ENCODE measurements at places on chromosomes 16 and 17. TPM values are rescaled to one million over a fixed set of nuclear protein-coding genes. Genes with fewer than 3 reads are reported as not detected.

Gene NLRC3
- 94.6 TPM for total RNA-seq

Gene PIRT
- total RNA-seq = not detected

Gene TNK1
- 2.6 TPM for total RNA-seq

Gene CD300C
- 0.47 TPM for total RNA-seq

Gene KRTAP16-1
- not detected for total RNA-seq

Gene PYDC1
- not detected for total RNA-seq

GRCh38 chr17:56570199-56570598, 23.3 kb upstream of the NOG start:
- peaks cover 6% of the 10 kb centered on the region for H3K27me3 ChIP-seq
- no peak for DNase-seq
- H3K27ac ChIP-seq = no peak overlapping the region

- peaks cover 6% of the 10 kb centered on the region for H3K36me3 ChIP-seq
- no peak for DNase-seq
- H3K4me3 ChIP-seq = peak overlapping the region; percentile 19
- H3K27ac ChIP-seq = no peak overlapping the region
Observed at GRCh38 chr16:85550953-85551924, 61.9 kb upstream of the GSE1 start.

- H3K27me3 ChIP-seq = peaks cover 4% of the 10 kb centered on the region
- H3K27ac ChIP-seq = no peak overlapping the region
- no peak for DNase-seq
- no peaks in the 10 kb centered on the region for H3K36me3 ChIP-seq
Observed at GRCh38 chr17:73325527-73325842, 13.7 kb upstream of the CDC42EP4 start.

GRCh38 chr16:978403-978802, 3.2 kb upstream of the SOX8 start:
- peaks cover 2% of the 10 kb centered on the region for H3K4me1 ChIP-seq
- peaks cover 29% of the 10 kb centered on the region for H3K27me3 ChIP-seq
- no peak overlapping the region for H3K27ac ChIP-seq
- DNase-seq = no peak
- H3K36me3 ChIP-seq = no peaks in the 10 kb centered on the region

DNA sequence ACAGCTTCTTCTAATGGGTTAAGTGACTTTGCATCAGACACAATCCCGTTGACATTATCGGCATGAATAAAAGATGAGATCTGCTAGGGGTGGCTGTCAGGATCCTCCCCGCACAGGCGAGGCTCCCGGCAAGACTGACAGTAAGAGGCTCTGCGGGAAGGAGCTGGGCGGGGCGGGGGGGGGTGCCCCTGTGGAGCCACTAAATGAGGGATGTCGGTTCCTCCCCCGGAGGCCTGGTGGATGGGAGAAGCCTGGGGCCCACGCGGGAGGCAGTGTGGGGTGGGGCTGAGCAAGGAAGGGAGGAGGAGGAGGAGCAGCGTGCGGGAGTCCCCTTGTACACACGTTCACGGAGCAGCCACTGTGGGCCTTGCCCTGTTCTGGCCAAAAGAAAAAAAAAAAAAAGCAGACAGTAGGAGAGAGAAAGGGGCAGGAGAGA, 190.9 kb upstream of the GSE1 start:
- H3K36me3 ChIP-seq = no peaks in the 10 kb centered on the region
- no peak overlapping the region for H3K27ac ChIP-seq
- peaks cover 3% of the 10 kb centered on the region for H3K27me3 ChIP-seq
- H3K4me1 ChIP-seq = peaks cover 3% of the 10 kb centered on the region
- H3K4me3 ChIP-seq = no peak overlapping the region

GRCh38 chr17:1091900-1092299, 87.9 kb downstream of the ABR start:
- H3K4me1 ChIP-seq = peaks cover 20% of the 10 kb centered on the region
- peaks cover 33% of the 10 kb centered on the region for H3K36me3 ChIP-seq
- H3K27me3 ChIP-seq = no peaks in the 10 kb centered on the region
- no peak overlapping the region for H3K4me3 ChIP-seq
- no peak overlapping the region for H3K27ac ChIP-seq

DNA sequence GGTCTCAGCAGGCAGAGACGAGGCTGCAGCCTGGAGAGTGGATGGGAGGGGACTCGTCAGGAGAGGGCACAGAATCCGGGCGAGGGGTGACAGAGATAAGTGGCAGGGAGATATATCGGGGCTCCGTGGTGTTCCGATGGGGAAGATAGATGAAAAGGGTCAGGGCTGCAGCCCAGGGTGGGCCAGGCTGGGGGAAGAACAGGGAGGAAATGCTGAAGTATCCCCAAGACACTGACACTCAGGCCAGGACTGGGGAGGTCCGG, 2.1 kb downstream of the LGALS3BP start:
- no peak for DNase-seq
- H3K36me3 ChIP-seq = peaks cover 18% of the 10 kb centered on the region
- H3K27me3 ChIP-seq = no peaks in the 10 kb centered on the region

DNA sequence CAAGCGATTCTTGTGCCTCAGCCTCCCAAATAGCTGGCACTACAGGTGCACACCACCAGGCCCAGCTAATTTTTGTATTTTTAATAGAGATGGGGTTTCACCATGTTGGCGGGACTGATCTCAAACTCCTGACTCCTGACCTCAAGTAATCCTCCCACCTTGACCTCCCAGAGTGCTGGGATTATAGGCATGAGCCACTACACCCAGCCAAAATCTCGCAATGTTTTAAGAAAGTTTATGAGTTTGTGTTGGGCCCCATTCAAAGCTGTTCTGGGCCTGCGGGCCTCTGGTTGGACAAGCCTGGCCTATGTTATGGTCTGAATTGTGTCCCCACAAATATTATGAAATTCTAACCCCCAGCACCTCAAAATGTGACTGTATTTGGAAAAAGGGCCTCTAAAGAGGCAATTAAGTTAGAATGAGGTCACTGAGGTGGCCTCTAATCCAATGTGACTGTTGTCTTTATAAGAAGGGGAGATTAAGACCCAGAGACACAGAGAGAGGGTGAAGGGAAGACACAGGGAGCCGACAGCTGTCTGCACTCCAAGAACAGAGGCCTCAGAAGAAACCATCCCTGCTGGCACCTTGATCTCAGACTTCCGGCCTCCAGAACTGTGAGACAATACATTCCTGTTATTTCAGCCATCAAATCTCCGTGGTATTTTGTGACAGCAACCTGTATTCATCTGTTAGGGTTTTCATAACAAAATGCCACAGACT, 469.9 kb downstream of the HS3ST4 start:
- no peaks in the 10 kb centered on the region for H3K36me3 ChIP-seq
- H3K4me3 ChIP-seq = no peak overlapping the region
- no peaks in the 10 kb centered on the region for H3K4me1 ChIP-seq
- peaks cover 2% of the 10 kb centered on the region for H3K27me3 ChIP-seq
- no peak overlapping the region for H3K27ac ChIP-seq

- no peak for DNase-seq
- H3K4me3 ChIP-seq = no peak overlapping the region
- no peaks in the 10 kb centered on the region for H3K36me3 ChIP-seq
- peaks cover 3% of the 10 kb centered on the region for H3K27me3 ChIP-seq
- H3K4me1 ChIP-seq = no peaks in the 10 kb centered on the region
- H3K27ac ChIP-seq = no peak overlapping the region
Observed at GRCh38 chr16:17050468-17050867, 420.3 kb downstream of the XYLT1 start.

GRCh38 chr17:78168903-78169793, 767 bp downstream of the SYNGR2 start:
- H3K4me3 ChIP-seq = peak overlapping the region; percentile 69
- DNase-seq = peak; percentile 41
- peak overlapping the region; percentile 46 for H3K27ac ChIP-seq
- H3K36me3 ChIP-seq = peaks cover 18% of the 10 kb centered on the region
- H3K27me3 ChIP-seq = no peaks in the 10 kb centered on the region

DNA sequence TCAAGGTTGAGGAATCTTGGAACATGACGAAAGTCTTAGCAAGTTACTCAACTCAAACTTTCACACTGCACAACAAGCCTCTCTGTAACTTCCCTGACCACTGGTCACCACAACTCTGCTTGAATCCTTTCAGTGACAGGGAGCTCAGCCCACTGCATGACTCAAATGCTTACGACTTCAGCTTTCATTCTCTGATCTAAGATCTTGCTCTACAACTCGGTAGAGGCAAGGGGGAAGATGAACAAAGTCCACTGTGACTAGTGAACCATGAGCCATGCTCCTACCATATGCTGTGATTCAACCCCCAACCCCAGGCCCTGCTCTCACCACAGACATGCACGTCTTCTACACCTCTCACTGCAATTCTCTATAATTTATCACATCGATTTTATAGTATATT, 160.9 kb downstream of the SLC39A11 start:
- no peak overlapping the region for H3K27ac ChIP-seq
- H3K4me1 ChIP-seq = peaks cover 13% of the 10 kb centered on the region
- no peaks in the 10 kb centered on the region for H3K36me3 ChIP-seq

- H3K27ac ChIP-seq = no peak overlapping the region
- no peaks in the 10 kb centered on the region for H3K4me1 ChIP-seq
- DNase-seq = no peak
- no peak overlapping the region for H3K4me3 ChIP-seq
- H3K27me3 ChIP-seq = no peaks in the 10 kb centered on the region
- H3K36me3 ChIP-seq = peaks cover 38% of the 10 kb centered on the region
Observed at GRCh38 chr16:75660726-75661302, 13.2 kb downstream of the TERF2IP start.

Data from activated CD8-positive, alpha-beta T cell treated with anti-CD3 and anti-CD28 coated beads, Interleukin-2, amount 10 ng/mL, durations not matched to agents 7 days and 5 days (primary cell).